ENCODE measurements at places on chromosomes 4 and X. TPM values are rescaled to one million over a fixed set of nuclear protein-coding genes. Genes with fewer than 3 reads are reported as not detected.

GSPT2 gene
- total RNA-seq = 7.4 TPM

JADE1 gene
- 23.0 TPM for total RNA-seq

CXCL11 gene
- 0.13 TPM for total RNA-seq

FHDC1 gene
- 0.64 TPM for total RNA-seq

CLDN2 gene
- 5.9 TPM for total RNA-seq

SSX1 gene
- total RNA-seq = not detected

CT45A8 gene
- not detected for total RNA-seq

Data from A549 treated with Mapracorat at 1 μM for 4 hours (cell line).